ENCODE measurements at places on chromosomes 6 and 20.

DNA sequence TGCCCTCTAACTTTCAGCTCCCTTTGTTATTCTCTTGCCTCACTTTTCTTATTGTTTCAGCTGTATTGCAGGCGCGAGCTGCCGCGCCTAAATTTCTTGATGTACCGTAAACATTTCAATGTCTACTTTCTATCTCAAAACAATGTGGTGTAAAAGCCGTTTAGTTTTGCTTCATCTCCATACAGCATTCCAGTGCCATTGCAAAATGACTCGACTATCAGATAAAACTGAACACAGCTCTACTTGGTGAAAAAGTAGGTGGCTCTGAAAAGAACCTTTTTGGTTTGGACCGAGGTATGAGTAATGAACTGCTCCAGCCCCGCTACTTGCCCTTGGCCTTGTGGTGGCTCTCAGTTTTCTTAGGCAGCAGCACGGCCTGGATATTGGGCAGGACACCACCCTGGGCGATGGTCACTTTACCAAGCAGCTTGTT lies 74.6 kb downstream of the OR2B2 start:
- no peak for DNase-seq

DNA sequence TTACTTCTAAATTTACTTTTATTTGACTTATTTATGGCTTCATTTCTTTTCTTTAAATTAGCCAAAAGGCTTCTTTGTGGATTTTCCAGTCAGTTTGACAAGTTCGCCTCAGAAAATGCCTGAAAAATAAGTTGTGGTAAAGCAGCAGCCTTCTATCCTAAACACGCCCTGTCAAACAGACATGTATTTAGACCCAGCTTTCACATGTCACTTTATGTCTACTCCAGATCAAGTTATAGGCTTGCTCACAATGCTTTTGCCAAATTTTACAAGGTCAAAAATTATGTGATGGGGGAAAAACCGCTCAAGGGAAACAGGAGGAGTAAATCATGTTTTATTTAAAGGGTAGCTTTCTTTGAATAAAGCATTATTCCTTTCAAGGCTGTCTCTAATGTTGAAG lies 615.0 kb downstream of the HDGFL1 start:
- no peak for DNase-seq

- no peak for DNase-seq
These were observed 2.4 kb upstream of the AARS2 start for GRCh38 chr6:44315516-44315915.

- DNase-seq = peak; percentile 28
These were observed 53.6 kb upstream of the TRERF1 start for GRCh38 chr6:42505385-42505718.

DNA sequence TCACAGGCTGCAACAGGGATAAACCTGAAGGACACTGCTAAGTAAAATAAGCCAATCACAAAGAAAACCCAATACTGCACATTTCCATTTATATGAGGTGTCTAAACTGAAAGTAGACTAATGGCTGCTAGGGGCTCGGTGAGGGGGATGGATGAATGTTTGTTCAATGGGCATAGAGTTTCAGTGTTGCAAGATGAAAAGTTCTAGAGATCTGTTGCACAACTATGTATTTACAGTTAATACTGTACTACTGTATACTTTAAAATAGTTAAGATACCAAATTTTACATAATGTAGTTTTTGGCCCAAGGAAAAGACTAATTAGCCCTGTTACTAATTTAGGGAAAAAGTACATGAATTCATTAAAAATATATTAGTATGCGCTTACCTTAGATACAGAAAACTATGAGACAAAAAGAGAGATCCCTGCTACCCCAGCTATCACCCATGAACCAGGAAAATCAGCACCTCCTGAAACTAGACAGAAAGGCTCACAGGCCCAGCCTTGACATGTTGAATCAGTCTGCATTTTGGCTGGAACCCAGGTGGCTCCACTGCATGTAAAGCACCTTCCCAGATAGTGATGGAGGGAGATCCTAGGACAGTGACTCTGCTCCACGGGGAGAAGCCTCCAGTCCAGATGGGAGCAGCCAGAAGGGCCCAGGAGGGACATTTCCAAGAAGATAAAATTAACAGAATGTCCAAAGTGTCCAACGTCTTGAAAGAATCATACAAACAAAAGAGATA lies 16.1 kb downstream of the HLA-F start:
- no peak for DNase-seq

- DNase-seq = no peak
These were observed 25.2 kb downstream of the MEI4 start for GRCh38 chr6:77678048-77678447.

DNA sequence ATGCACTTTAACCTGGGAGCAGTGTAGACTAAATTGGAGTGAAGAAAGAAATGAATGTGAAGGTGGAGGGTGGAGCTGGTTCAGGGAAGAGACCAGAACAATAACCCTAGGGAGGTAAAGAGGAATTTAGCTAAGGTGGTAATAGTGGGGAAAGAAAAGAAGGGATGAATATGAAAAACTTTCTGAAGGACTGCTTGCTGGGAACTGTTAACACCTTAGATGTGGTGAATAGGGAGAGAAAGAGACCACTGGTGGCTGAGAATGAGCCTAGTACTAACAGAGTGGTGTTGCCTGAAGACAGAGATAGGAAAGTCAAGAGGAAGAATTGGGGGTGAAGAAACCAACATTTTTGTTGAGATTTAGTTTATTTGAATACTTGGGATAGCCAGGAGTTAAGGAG lies 78.4 kb upstream of the HS3ST5 start:
- DNase-seq = no peak

GRCh38 chr6:148789948-148790347 lies 43.1 kb downstream of the UST start:
- no peak for DNase-seq

- no peak for DNase-seq
These were observed 67.9 kb upstream of the MAP7 start for GRCh38 chr6:136618086-136618485.

DNA sequence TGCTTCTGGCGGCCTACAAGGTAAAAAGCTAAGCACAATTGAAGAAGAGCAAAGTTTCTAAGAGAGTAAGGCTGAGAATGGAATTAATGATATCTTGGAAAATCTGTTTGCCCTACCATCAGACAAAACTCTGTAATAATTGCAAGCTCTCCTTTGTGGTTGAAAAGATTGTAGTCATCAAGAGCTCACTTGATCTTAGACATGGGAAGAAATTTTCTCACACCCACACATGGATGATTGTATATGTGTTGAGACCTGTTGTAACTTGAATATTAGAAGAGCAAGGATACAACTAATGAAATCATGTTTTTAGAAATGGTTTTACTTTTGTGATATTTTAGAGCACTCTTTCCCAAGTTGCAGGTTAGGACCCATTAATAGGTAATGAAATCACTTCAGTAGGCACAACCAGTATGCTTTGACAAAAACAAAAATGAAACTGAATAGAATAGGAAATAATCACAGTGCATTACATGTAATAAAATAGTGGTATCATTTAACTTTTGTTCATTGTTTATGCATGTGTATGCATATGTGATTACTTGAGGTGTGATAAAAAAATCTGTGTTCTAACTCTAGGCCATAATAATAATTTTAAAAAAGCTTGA lies 14.0 kb downstream of the DCBLD1 start:
- no peak for DNase-seq

GRCh38 chr6:31805939-31806469 lies 762 bp downstream of the LSM2 start:
- no peak for DNase-seq

- no peak for DNase-seq
These were observed 575.3 kb downstream of the FRK start for GRCh38 chr6:115485400-115485799.

GRCh38 chr6:144644776-144645175 lies 359.6 kb downstream of the UTRN start:
- no peak for DNase-seq

DNA sequence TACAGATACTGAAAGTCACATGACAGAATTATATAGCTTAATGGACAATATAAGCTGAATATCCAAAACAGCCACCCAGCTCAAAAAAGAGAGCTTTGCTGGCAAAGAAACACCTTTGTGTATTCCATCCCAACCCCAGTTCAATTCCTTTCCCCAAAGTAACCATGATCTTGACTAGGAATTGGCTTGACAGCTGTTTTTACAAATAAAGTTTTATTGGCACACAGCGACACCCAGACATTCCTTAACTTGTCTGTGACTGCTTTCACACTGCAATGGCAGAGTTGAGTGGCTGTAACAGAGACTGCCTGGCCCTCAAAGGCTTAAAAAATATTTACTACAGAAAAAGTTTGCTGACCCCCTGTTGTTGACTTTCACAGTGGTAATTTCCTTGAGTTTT lies 264.0 kb upstream of the TSHZ2 start:
- no peak for DNase-seq

GRCh38 chr20:52405417-52405816 lies 213.8 kb upstream of the ZFP64 start:
- DNase-seq = peak; percentile 37

- DNase-seq = no peak
These were observed 8.3 kb downstream of the OARD1 start for GRCh38 chr6:41063884-41064285.

DNA sequence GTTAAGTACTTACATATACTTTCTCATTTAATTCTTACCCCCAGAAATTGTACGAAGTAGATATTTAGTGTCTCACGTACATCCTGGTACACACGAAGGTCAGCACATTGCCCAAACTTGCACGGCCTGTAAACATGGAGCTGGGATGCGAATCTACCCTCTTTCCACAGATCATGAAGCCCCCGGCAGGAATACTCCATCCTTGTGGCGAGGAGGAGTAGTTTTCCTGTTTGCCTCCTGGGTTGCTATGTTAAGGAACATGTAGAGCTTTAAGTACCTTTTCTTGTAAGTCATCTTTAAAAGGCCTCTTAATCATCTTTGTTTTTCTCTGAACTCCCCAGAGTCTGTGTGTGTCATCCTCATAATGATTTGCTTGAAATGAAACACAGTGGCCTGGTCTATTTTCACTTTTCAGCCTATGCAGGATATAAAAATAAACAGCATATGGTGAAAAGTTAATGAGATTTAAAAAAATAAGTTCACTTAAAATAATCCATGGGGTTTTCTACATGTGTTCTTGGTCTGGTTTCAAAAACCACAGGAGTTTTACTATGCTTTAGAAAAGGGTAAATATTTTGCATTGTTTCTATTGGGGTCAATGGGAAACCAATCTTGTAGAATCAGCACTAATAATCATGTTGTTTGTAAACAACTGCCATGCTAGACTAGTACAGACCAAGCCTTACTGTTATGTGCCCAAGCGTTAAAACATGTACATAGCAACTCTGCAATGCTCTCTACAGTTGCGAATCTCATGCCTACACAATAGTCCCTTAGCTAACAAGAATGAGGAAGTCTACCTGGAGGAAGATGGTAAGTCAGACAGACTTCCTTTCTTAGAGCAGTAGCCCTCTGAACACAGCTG lies 9.3 kb upstream of the ARID1B start:
- DNase-seq = no peak

GRCh38 chr20:25685276-25686080 lies 11.2 kb downstream of the ZNF337 start:
- no peak for DNase-seq

GRCh38 chr6:24458941-24459340 lies 30.4 kb downstream of the GPLD1 start:
- no peak for DNase-seq
